Stimulated activated CD4-positive, alpha-beta T cell treated with anti-CD3 and anti-CD28 coated beads, Interleukin-4, amount 100 ng/mL, for 24 hours (primary cell): ENCODE measurements at places on chromosomes 12 and 14.

- DNase-seq = no peak
Observed at GRCh38 chr12:1607940-1608712, 13.7 kb upstream of the FBXL14 start.

DNA sequence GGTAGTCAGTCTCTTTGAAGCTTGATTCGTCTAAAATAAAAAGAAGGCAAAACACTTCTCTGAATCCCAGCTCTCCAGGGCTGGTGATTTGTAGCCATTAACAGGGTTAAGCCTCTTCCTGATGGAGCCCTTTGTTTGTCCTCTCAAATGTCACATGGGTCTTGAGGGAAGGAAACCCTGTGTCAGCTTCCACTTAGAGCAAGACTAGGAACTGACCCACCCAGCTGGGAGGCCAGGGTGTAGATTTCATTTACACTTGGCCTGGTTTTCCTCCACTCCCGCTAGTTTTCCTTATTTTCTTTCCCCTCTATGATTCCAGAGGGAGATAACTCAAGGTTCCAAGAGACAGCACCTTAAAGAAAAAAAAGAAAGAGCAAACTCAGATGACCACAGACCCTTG is 230.5 kb upstream of the EGLN3 start:
- DNase-seq = no peak

DNA sequence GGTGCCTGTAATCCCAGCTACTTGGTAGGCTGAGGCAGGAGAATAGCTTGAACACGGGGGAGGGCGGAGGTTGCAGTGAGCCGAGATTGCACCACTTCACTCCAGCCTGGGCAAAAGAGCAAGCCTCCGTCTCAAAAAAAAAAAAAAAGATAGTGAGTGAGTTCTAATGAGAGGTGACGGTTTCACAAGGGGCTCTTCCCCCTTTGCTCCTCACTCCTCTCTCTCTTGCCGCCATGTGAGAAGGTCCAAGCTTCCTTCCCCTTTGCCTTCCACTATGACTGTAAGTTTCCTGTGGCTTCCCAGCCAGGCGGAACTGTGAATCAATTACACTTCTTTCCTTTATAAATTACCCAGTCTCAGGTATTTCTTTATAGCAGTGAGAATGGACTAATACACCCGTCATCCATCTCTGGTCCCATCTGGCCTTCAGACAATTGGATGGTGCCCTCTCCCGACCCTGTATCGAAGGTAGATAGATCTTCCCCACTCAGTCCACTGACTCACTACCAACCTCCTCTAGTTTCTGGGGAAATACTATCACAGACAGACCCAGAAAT is 27.0 kb upstream of the RCOR1 start:
- DNase-seq = no peak

DNA sequence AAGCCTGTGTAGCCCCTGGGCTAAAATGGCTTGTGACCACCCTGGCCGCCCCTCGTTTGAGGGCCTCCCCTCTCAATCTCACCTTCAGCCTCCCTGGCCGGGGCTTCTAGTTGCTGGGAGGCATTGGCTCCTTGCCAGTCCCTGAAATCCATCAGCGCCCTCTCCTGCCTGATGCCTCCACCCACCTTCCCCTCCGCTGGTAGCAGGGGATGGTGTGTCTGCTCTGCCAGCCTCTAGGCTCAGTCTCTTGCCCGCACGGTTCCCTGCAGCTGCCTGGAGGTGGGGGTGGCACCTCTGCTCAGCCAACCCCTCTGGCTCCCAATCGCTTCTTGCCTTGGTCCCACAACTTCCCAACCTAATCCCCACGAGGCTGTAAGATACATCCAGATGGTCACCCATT is 167.9 kb downstream of the PHETA1 start:
- DNase-seq = no peak

DNA sequence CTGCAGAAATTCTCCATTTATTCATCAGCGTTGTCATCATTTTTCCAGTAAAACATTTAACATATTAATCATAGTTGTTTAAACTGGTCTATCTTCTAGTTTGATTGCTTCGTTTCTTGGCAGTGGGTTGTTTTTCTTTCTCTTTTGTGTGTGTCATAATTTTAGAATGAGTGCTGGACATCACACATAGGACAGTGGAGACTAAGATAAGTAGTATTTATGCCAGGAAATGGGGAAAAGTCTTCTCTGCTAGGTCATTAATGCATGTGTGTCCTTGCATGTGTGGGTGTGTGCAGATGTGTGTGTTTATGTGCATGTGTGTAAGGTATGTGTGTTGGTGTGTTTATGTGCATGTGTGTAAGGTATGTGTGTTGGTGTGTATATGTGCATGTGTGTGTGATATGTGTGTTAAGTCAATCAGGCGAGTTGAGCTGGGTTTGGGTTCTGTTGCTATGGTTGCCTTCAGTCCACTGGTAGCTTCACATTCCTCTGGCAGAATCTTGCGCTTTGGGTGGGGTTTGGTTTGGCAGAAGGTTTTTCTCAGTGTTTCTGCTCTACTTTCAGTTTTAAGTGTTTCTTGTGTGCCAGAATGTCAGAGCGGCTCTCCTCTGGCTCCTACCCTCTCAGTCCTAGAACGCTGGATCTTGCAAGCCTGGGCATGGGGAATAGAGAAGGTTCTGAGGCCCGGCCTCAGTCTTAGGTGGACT is 7.8 kb upstream of the ADGRD1 start:
- no peak for DNase-seq

GRCh38 chr12:58608711-58609110 is 311.6 kb downstream of the LRIG3 start:
- no peak for DNase-seq

DNA sequence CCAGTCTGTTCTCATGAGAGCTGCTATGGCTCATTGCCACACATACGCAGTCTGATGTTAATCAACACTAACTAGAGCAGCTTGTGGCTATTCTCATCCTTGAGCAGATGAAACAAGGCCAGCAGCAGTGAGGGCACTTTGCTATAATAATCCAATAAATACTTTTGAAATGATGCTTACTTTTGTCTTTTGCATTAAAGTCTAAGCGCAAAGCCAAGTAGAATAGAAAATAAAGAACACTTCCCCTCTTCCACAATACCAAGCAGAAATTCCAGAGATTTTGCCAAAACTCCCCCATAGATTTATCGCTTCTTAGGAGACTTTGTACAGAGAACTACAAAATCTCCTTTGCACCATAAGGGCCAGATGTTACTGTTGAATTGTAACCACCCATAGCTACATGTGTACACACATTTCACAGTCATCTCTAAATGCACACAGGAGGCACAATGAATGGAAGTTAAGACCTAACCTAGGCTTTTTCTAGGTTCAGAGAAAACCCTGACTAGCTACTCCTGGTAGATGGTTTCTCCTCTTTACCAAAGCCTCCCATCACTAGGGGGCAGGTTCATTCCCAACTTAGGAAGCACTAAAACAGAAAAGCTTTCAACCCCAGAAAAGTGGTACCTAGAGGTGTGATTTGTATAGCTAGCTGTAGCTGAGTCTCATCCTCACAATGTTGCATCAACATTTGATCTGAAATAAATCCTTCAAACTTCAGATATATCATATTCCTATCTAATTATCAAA is 119.3 kb downstream of the HMGA2 start:
- DNase-seq = no peak

DNA sequence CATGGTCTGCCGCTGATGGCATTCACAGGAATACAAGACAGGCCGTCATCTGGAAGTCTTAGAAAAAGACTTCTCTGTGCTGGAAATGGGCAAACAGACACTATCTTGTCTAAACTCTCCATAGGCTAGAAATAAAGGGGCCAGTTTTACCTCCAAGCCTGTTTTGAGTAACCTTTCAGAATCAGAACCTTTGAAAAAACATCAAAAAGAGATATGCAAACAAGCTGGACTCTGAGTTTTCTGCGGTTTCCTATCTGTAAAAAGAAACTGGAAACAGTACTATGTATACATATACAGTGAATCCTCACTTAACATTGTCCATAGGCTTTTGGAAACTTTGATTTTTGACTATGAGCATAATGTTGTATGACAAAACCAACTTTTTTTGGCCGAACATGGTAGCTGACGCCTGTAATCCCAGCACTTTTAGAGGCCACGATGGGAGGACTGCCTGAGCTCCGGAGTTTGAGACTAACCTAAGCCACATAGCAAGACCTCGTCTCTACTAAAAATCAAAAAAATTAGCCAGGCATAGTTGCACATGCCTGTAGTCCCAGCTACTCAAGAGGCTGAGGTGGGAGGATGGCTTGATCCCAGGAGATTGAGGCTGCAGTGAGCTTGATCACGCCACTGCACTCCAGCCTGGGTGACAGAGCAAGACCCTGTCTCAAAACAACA is 92.9 kb upstream of the MAX start:
- no peak for DNase-seq

DNA sequence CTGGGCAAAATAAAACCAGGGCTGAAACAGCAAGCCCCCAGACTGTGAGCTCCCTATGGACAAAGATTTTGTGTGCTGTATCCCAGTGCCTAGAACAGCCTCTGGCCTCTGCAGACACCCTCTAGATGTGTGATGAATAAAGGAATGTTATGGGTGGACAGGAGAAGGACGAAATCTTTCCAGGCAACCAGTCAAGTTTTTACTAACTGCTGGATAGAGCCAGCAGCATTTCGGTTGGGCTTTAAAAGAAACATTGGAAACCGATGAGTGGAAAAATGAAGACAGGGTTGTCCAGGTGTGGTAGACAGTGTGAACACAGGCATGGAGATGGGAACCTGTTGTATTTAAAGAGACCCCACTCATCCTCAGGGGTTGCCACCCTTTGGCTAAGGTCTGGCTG is 4.0 kb downstream of the CHGA start:
- DNase-seq = no peak

DNA sequence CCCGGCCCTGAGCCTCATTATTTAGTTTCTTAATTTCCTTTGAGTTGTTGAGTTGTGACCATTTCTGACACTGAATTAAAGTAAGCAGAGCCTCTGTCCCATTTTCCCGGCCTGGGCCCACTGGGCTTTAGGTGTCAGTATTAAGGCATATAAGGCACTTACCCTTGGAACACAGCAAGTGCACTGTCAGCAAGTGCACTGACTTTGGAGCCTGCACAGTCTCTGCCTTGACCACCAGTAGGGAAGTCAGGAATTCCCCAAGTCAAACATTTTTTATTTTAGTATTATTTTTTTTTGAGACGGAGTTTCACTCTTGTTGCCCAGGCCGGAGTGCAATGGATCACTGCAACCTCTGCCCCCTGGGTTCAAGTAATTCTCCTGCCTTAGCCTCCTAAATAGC is 56.6 kb downstream of the MAX start:
- DNase-seq = no peak

GRCh38 chr12:129404556-129404955 is 499.3 kb downstream of the TMEM132D start:
- no peak for DNase-seq

DNA sequence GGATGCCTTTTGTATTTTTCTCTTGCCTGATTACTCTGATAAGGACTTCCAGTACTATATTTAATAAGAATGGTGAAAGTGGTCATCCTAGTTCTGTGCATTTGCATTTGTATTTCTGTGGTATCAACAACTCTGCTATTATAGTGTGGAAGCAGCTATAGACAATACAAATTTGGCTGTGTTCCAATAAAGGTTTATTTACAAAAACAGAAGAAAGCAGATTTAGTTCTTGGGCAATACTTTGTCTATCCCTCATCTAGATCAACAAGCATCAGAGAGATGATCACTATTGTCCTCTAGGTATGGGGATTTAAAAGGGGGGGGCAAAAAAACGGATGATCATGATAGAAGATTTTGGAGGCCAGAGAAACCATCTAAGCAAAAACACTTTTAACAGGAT is 19.1 kb upstream of the BTG1 start:
- no peak for DNase-seq

DNA sequence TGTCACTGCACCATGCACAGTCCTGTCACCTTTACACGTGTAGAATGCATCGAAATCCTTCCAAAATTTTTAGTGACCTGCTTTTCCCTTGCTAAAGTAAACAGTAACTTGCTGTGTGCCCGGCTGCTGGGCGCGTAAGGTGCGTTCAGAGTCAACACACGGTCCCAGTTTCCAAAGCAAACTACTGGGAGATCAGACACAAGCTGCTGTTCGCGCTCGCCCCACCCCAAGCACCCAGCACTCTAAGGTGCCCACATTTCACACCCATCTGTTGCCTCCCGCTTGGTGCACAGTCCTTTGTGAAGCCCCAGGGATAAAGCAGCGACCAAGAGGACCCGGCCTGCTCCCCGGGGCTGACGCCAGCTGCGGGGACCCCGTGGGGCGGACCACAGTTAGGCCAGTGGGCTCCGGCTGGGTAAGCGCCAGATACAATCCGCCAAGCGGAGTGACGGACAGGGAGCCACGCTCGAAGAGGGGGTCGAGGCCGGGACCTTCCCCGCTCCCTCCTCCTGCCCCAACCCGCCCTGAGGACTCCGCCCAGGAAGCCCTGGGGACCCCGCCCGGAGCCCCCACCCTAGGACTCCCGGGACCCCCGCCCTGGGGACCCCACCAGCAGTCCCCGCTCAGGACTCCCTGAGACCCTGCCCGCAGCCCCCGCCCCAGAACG is 633 bp downstream of the STX2 start:
- peak; percentile 18 for DNase-seq

DNA sequence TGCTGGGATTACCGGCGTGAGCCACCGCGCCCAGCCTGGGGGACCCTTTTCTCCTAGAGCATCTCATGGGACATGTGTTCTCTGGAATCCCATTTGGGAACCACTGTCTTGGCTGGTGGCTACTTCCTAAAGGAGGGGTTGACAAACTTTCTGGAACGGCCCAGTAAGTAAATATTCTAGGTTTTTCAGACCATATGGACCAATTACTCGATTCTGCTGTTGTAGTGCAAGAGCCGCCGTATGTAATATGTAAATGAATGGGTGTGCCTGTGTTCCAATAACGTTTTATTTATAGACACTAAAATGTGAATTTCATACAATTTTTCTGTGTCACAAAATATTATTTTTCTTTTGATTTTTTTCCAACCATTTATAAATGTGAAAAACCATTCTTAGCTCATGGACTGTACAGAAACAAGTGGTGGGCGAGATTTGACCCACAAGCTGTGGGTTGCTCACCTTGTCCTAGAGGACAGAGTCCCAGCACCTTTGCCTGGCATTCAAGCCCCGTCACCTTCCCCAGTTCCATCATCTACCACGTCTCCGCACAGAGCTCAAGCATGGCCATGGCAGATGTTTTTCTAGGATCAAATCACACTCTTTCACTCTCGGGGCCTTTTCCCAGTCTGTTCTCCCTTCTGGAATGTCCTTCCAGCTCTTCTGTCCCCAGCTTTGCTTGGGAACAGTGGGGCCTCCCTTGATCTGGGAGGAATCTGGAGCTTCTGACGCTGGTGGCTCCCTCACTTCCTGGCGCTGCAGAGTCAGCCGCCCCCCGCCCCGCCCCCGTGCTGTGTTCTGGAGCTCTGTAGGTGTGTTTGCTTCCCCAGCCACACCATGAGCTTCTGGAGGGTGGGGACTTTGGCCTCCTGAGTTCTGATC is 17.9 kb upstream of the RCOR1 start:
- no peak for DNase-seq

DNA sequence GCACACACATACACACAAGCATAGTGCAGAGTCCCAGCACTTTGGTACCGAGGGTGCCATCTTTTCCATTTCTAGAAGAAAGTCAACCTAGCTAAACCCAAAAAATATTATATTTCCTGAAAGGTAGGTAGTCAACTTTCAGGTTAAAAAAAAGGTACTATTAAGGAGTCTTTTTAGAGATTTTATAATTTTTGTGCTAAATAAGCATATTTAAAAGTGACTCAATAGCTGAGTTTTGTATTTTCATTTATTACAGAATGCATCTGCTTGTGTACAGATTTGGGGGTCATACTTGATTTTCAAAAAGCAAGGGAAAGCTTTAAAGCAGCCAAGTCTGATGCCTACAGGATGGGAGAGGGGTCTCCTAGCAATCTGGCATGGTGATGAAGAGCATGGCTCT is 34.6 kb downstream of the DCAF5 start:
- no peak for DNase-seq
